AG09319 (cell line): ENCODE measurements at places on chromosomes 2 and 18.
A peak's percentile ranks its signal among the peaks of the same experiment; 100 is the strongest.

GRCh38 chr18:58449464-58449863 lies 179.4 kb downstream of the ALPK2 start:
- no peak for DNase-seq

GRCh38 chr2:61421611-61422010 lies 49.3 kb downstream of the USP34 start:
- no peak for DNase-seq

- no peak for DNase-seq
Observed at GRCh38 chr2:1991706-1992245, 247.5 kb upstream of the PXDN start.

GRCh38 chr2:74205596-74205995 lies 7.2 kb downstream of the MTHFD2 start:
- no peak for DNase-seq

DNA sequence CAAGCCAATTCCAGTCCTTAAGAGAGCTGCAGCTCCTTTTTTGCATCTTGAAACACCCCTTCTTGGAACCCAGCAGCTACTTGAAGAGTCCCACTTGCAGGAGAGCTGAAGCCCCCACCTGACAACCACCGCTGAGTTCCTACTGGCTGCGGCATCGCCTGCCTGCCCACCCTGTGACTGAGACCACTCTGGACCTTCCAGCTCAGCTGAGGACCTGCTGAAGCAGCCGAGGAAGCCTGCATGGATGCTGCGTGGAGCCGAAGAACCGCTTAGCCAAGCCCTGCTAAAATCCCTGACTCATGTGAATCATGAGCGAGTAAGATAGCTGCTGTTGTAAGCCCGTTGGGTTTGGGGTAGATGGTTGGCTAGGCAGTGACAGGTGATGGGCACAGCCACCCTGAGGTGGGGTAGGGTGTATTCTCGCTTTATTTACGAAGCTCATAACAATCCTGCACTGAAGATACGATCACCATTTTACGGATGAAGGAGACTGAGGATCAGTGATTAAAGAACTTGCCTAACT lies 78.4 kb downstream of the INHBB start:
- no peak for DNase-seq

GRCh38 chr2:212421556-212422334 lies 116.9 kb downstream of the ERBB4 start:
- DNase-seq: peak; percentile 25

DNA sequence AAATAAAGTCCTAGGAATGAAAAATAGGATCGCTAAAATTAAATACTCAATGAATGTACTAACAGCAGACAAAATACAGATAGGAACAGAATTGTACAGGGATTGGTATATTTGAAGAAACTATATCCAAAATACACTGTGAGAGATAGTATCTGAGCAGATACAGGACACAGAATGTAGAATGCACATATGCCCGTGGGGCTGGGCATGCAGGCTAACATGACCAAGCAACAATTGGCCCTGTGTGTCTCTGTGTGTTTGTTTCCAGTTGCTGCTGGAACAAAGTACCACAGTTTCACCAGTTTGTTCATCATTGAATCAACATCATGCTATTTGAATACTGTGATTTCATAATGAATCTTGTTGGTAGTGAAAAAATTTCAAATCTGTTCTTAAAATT lies 127.6 kb downstream of the PMAIP1 start:
- DNase-seq: no peak

DNA sequence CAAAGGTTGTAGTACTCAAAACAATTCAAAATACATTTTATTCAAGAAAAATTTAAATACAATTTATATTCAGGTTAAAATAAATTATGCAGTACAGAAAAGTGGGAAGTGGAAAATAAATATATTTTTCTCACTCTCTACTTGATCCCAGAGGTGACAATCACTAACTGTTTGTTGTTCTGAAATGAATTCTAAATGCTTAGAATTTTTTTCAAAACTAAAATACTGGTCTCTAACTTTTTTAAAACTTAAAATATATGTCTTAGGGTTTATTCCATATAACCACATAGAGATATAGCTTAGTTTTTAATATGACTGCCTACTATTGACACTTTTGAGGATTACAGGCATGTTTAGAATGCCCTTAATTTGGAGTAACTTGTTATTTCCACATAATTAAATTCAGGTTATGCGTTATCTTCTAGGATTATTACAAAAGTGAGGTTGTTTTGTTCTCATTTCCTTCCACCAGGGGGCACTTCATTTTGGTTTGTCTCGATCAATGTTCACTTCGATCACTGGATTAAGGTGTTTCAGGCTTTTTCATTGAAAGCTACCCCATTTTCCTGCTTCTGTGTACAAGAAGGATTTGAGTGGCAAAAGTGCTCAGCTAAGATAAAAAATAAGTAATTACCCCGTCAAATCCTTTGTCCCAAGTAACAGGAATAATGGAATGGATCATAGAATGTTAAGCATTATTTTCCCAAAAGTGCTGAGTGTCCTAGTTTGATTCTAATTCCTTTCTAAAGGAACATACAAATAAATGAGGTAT lies 27.1 kb upstream of the TFPI start:
- peak; percentile 19 for DNase-seq

DNA sequence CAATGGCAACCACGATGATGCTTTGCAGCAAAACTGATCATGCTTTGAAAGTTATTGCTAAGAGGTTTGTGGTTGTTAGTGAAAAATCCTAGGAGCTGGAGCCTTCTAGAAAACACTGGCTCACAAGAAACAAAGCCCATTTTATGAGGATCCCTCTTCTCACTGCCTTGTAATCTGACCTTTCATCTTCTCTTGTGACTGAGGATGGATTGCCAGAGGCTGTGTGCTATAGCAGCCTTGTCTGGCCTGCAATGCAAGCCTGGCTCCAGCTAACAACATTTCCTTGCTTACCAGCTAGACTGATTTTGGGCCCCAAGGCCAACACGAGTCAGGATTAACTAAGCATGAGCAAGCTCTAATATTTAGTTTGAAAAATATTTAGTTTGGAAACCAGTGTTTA lies 13.1 kb downstream of the PIEZO2 start:
- no peak for DNase-seq

GRCh38 chr18:55794288-55795052 lies 206.5 kb upstream of the TCF4 start:
- peak; percentile 69 for DNase-seq
